H1 (cell line): ENCODE measurements at places on chromosomes 12 and 14. TPM values are rescaled to one million over a fixed set of nuclear protein-coding genes. Genes with fewer than 3 reads are reported as not detected.

DNA sequence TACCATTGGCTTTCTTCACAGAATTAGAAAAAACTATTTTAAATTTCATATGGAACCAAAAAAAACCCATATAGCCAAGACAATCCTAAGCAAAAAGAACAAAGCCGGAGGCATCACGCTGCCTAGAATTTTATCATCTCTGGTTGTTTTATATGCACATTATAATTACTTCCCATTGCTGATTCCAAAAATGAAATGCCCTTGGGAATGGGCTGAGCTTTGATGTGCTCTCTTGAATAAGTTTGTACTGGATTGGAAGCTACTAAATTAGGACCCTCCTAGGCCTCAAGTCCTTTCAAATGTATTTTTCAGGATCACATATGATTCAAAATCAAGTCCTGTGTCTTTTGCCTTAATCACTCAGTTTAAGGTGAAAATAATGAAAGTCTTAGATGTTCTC lies 58.9 kb upstream of the DUSP6 start:
- no peak for DNase-seq

DNA sequence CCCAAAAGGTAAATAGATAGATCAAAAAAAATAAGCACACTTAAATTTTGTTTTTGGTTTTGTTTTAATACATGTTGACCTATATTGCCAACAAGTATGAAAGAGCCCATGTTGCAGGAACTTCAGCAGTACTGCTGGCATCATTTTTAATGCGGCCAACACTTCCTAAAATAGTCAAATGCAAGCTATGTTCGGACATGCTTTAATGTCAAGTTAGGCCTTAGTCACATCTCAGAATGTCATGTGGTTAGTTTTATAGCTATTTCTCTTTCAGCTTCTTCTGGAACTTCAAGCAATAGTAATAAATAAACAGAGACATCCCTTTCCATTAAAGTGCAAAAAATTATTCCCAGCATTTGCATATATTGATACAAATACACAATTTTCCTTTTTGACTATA lies 153.4 kb downstream of the PIK3C2G start:
- DNase-seq: no peak

DNA sequence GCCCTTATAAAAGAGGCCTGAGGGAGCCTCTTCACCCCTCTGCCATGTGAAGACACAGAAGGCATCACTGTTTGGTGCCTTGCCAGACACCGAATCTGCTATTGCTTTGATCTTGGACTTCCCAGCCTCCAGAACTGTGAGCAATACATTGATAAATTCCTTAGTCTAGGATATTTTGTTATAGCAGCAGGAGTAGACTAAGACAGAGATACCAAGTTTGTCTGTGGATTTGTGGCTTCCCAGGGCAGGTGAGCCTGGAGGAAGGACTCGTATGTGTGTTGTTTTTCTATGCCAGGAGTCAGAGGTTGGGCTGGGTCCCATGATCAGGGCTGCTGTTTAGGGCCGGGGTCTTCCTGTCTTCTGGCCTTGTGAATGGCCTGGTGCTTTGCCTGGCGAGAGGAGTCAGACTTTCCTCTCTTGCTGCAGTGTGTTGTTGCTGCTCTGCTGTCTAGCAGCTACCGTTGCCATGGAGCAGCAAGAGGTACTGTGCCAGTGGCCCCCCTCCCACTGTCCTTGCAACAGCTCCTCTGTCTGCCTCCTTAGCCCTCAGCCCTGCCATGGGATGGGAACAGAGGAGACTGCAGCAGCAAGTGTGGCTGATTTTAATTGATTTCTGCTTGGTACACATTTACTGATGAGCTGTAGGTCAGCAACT lies 111.2 kb downstream of the CHST11 start:
- DNase-seq: no peak

DNA sequence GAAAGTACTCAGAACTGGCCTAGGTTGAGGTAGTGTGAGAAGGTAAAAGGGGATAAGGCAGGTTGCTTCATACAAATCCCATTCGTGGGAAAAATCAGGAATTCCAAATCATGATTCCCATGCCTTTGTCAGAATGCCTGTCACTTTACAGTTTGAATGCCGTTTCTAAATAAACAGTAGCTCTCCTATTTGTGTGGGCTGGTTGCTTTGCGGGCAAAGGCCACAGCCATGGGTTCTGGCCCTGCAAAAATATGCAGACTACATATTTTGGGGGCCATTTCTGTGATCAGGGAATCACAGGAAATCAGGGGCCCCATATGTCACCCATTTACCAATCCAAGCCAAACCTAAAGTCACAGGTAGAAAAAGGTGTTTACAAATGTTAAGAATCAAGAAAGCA lies 161.3 kb upstream of the BMP4 start:
- DNase-seq: no peak

GRCh38 chr12:85530456-85530855 lies 250.4 kb downstream of the ALX1 start:
- DNase-seq: no peak

DNA sequence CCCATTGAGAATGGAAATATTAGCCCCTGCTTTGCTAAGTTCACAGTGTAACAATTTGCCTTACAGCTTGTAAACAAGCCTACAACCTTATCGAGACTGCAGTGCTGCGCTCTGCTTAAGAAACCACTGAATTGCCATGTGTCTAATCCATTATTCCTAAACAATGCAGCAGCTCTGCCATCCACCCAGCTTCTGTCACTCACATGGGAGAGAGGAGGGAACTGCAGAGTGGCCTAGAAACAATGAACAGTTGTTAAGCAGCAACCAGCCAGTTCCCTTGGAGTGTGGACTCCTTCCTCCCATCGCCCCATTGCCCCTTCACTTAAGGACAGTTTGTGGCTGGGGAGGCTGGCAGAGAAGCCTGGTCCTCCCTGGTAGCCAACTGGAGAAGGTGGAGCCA lies 42.9 kb downstream of the TESPA1 start:
- no peak for DNase-seq

GRCh38 chr14:24122898-24123297 lies 7.6 kb upstream of the FITM1 start:
- no peak for DNase-seq

GRCh38 chr12:122097927-122098756 lies 19.6 kb downstream of the MLXIP start:
- no peak for DNase-seq

Gene LIMA1
- total RNA-seq: 43.3 and 47.6 TPM in 2 replicates

Gene FOXG1
- 0.24 and 0.29 TPM in 2 replicates for total RNA-seq

Gene RASAL1
- total RNA-seq: 5.0 and 6.4 TPM in 2 replicates

Gene ZDHHC22
- total RNA-seq: 55.2 and 59.3 TPM in 2 replicates

Gene CCDC197
- not detected in 2 replicates for total RNA-seq

Gene SLC35E3
- 10.0 and 12.9 TPM in 2 replicates for total RNA-seq
